ENCODE measurements at places on chromosomes 3 and 15.
A peak's percentile ranks its signal among the peaks of the same experiment; 100 is the strongest.

GRCh38 chr3:47984075-47984728 is 32.0 kb downstream of the MAP4 start:
- DNase-seq, result no peak

- DNase-seq, result no peak
These were observed 44.2 kb downstream of the SGO1 start for GRCh38 chr3:20141851-20142250.

- DNase-seq, result no peak
These were observed 181.3 kb upstream of the WNT5A start for GRCh38 chr3:55668359-55668758.

GRCh38 chr3:17023006-17023664 is 138.4 kb downstream of the PLCL2 start:
- DNase-seq, result peak; percentile 50

- no peak for DNase-seq
These were observed 480.5 kb upstream of the PROK2 start for GRCh38 chr3:72265256-72266015.

GRCh38 chr3:17078926-17079465 is 194.2 kb downstream of the PLCL2 start:
- DNase-seq, result no peak

- DNase-seq, result no peak
These were observed 19.8 kb downstream of the HMG20A start for GRCh38 chr15:77440378-77440999.

DNA sequence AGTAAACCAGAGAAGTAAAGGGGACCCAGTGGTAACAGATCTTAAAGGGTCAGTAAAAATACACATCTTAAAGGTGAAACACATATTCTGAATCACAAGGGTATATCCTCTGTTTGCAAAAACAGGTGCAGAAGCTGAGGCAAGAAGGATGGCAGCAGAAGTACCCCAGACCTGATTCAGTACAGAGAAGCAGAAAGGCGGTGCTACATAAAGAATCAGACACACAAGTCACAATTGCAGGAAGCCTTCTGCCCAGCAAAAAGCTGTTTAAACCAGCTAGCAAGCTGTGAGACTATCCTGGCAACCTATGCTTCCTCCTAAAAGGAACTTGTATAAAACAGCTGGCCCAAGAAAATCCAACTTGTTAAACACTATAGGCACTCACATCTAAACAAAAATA is 49.4 kb downstream of the ZNF280D start:
- DNase-seq, result no peak

- no peak for DNase-seq
These were observed 183.4 kb upstream of the THRB start for GRCh38 chr3:24678021-24678420.

- DNase-seq, result no peak
These were observed 59.6 kb downstream of the RHCG start for GRCh38 chr15:89436560-89437311.

GRCh38 chr15:86555098-86555497 is 475.4 kb downstream of the AGBL1 start:
- no peak for DNase-seq

DNA sequence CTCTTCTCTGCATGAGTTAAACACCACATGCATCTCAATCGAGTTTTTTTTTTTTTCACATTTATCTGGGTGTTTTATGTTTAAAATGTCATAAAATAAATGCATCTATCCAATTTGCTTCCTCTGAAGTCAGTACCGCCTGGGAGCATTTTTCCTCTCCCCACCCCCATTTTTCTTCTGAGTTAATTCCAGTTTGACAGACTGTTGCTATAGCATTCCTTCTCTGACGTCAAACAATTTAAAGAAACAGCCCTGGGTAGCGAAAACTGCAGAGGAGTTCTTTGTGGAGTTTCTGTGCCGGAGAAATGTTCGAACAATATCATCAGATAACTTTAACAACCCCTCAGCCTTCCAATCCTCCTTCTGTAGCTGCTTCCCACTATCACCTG is 900 bp upstream of the GNB4 start:
- no peak for DNase-seq

GRCh38 chr3:58234516-58234931 is 3.1 kb upstream of the ABHD6 start:
- no peak for DNase-seq

- no peak for DNase-seq
These were observed 28.6 kb downstream of the FAM240A start for GRCh38 chr3:46640927-46641326.

DNA sequence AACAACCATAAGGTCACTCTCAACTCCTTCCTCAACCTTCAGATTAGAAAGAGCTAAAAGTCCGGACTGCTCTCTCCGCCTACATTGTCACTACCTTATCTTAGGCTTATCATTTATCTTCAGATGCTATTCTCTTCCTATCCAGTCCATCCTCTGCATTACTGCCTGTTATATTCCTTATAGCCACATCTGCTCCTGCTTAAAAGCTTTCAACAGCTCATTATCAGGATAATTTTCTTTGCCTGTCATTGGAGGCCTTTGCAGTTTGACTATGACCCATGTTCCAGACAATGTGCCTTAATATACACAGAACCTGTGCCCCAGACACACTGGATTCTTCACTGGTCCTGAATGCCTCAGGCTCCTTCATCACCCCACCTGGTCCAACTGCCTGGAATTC is 184.1 kb upstream of the SETMAR start:
- DNase-seq, result no peak

GRCh38 chr3:170997961-170998913 is 28.3 kb downstream of the SLC2A2 start:
- DNase-seq, result no peak

- no peak for DNase-seq
These were observed 20.5 kb downstream of the PRR23E start for GRCh38 chr3:127213381-127213918.

GRCh38 chr3:108511490-108511889 is 1.1 kb upstream of the MYH15 start:
- DNase-seq, result no peak

- no peak for DNase-seq
These were observed 151.4 kb downstream of the POLR2M start for GRCh38 chr15:57857871-57858270.

- no peak for DNase-seq
These were observed 50.1 kb downstream of the SYN2 start for GRCh38 chr3:12054245-12054644.

GRCh38 chr3:19365471-19365870 is 217.2 kb downstream of the KCNH8 start:
- DNase-seq, result no peak

- no peak for DNase-seq
These were observed 233.3 kb downstream of the THSD4 start for GRCh38 chr15:71348597-71348996.

GRCh38 chr3:4907643-4908432 is 71.4 kb upstream of the BHLHE40 start:
- DNase-seq, result no peak

GRCh38 chr3:128735287-128735686 is 9.3 kb downstream of the RAB7A start:
- no peak for DNase-seq

DNA sequence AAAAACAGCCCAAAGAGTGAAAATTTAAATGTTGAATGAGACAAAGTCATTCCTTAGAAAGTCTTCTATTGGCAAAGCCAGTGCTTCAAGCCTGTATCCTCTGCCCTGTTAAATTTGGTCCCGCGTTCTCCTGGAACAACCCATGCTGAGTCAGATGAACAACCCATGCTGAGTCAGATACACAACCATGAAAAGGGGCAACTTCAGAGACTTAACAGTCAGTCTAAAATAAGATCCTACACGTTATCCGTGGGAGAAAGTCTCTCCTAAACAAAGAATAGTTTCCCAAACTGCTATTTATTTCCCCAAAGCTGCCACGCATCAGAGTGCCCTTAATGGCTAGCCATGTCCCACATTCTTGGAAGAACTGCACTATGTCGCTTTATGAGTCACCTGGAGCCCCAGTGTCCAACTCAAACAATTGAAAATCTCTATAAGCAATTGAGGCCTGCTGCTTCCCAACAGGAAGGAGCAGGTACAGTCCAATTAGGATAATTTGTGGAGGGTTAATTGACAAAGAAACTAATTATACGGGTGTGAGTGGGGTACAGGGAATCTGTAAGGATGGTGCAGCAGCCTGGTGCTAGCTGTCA is 66.1 kb downstream of the WHAMM start:
- DNase-seq, result no peak

GRCh38 chr15:20340331-20340811 is 201.2 kb downstream of the GOLGA6L6 start:
- peak; percentile 34 for DNase-seq

DNA sequence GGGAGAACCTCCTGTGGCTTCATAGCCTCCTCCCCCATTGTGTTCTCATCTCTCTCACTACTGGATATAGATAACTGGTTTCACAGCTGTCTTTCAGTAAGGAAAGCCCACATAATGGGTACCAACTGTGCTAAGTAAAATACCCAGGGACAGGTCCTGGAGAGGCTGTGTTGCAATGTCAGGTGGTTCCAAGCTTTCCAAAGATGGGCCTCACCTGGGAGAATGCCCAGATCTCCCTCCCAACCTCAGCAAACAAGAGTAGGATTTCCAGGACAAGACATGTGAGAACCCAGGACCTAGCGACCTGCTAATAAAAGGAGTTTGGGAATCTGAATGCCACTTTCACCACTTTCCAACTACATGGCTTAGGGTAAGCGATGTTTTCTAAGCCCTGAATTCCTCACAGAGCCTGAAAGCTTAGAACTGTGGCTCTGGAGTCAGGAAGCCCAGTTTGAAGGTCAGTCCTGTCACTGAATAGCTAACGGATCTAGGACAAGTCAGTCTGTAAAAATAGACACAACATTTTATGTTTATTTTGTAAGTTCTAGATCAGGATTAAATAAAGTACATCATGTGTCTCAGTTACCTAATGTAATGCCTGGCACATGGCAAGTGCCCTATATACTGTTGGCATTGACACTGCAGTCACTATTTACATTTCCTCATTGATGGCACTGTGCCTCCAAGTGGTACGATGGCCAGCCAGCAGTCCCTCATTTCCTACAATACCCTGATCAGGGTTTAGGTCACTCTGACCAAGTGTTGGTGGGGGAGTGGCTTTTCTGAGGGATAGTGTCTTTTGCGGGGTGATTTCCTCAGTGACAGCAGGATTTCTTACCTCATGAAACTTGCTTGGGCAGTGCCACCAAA is 11.9 kb downstream of the CERS3 start:
- DNase-seq, result no peak

- DNase-seq, result no peak
These were observed 5.6 kb upstream of the ARL8B start for GRCh38 chr3:5116538-5116937.

DNA sequence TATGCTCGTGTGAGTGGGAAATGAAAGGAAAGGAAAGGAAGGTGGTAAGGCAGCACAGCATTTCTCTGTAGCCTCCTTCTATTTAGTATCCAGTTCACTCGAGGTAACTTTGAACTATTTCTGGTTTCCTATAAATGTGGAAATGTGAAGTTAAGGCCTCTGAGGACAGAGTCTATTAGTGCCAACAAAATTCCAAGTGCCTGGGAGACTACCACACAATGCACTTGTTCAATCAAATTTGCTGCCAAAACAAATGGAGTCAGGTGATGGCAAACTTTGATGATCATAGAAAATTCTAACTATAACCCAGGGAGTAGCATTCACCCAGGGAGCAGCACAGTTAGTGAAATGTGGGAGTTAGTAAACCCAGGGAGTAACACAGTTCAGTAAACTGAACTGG is 155.1 kb downstream of the ALCAM start:
- DNase-seq, result no peak

DNA sequence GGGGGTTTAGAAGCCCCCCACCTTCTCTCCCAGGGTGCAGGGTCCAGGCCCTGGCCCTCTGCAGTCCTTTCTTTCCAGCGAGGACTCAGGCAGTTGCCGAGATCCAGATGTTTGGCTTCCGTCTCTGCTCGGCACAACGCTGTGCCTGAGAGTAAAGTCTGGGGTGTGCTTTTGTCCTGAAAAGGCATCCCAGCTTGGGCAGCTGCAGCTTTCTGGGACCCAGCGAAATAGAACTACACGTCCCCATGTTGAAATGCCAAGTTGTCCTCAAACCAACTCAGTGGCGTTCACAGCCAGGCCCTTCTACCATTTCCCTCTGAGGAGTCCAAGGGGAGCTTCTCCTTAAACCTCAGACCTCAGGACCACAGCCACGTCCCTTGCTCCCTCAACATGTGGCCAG is 23.1 kb downstream of the FGD5 start:
- DNase-seq, result no peak

GRCh38 chr15:28873585-28874190 is 12.1 kb upstream of the APBA2 start:
- DNase-seq, result no peak

- peak; percentile 65 for DNase-seq
These were observed 26.8 kb upstream of the LIMD1 start for GRCh38 chr3:45567730-45568172.

DNA sequence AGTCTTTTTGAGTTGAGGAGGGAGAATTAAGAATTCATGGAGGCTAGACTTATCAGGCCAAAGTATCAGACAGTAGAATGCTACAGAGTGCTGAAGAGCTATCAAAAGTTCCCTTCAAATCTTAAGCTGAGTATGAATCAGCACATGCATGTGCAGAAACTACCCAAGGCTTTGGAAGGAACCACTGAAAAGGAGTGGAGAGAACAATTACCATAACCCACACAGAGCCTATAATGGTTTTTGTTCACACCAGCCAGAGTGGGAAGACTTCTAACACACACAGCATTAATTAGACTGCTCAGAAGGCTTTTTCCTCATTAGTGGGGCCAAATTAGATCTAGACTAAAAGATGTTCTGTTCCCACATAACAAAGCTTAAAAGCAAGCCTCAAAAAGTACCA is 83.7 kb upstream of the SLC6A11 start:
- DNase-seq, result no peak

- DNase-seq, result no peak
These were observed 21.6 kb downstream of the SFMBT1 start for GRCh38 chr3:53024315-53024714.

- no peak for DNase-seq
These were observed 12.1 kb downstream of the PLCL2 start for GRCh38 chr3:16896820-16897219.
